ENCODE measurements at places on chromosomes 3 and 15.

DNA sequence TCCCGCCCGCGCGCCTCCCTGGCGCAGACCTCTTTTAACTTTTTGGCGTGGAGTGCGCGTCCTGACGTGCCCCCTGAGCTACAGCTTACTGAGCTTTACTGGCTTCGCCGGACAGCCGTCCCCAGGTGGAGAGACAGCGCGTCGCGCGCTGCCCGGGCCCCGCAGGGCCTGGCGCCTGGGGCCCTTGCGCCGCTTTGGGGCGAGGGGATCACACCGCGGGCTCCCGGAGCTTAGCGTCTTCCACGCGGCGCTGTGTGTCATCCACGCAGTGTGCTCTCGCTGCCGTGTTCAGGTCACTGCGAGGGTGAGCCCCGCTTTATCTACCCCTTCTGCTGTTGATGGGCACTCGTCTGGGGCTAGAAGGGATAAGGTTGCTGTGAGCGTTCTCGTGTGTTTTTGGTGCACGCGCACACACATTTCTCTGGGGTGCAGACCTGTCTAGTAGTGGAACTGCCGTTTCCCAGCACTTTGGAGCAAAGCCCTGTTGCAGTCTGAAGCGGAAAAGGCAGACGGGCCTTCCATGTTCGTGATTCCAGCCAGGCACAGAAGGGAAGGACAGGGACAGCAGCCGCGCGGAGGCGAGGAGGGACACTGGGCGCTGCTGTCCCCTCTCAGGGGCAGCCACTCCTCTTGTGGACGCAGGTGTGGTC lies 33.1 kb upstream of the ALDH1L1 start:
- DNase-seq: no peak

GRCh38 chr3:138125548-138126221 lies 6.5 kb downstream of the A4GNT start:
- DNase-seq: no peak

- DNase-seq: no peak
Observed at GRCh38 chr3:81962396-81962795, 201.0 kb upstream of the GBE1 start.

DNA sequence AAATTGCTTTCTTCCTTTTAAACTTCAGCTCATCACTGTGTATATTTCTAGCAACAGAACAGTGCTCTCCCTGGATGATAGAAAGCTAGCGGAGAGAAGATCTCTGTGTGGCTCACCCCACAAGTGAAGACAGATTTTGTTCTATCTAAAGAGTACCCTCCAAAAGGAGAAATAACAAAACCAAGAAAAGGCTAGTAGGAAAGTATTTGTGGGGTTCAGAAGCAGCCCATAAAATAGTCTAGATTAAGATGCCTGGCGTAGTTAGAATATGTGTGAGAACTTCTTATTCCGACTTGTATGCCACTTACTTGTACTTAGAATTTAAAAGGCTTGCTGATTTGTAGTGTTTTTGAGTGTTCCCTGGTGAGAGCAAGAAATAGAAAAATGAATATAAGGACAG lies 214.9 kb upstream of the IL12A start:
- no peak for DNase-seq

DNA sequence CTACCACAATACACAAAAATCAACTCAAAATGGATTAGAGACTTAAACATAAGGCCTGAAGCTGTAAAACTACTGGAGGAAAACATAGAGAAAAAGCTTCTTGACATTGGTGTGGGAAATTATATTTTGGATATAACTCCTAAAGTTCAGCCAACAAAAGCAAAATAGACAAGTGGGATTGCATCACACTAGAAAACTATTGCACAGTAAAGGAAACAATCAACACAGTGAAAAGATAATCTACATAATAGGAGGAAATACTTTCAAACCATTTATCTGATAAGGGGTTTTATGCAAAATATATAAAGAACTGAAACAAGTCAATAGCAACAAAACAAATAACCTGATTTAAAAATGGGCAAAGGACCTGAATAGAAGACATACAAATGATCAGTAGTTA lies 37.6 kb upstream of the TP63 start:
- DNase-seq: no peak

GRCh38 chr3:64668582-64669510 lies 19.0 kb downstream of the ADAMTS9 start:
- no peak for DNase-seq
